ENCODE measurements at places on chromosomes 5 and 9.

DNA sequence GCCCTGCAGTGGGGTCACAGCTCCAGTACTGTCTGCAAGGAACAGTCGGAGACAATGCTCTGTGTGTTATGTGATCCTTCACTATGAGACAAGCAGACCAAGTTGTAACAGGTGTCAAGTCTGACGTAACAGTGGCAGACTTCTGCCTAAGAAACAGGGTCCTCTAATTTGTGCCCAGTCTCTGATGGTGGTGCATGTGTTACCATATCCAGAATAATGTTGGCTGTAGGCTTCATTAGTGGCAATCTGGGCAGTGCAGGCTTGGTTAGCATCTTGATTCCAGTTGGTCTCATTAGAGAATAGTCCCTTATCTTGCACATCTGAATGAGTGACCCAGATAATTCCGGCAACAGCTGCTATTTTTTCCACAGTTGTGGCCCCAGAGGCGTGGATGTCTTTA, 33.8 kb downstream of the ZNF131 start:
- no peak for DNase-seq

GRCh38 chr5:54671111-54671531, 153.6 kb downstream of the SNX18 start:
- DNase-seq: no peak

DNA sequence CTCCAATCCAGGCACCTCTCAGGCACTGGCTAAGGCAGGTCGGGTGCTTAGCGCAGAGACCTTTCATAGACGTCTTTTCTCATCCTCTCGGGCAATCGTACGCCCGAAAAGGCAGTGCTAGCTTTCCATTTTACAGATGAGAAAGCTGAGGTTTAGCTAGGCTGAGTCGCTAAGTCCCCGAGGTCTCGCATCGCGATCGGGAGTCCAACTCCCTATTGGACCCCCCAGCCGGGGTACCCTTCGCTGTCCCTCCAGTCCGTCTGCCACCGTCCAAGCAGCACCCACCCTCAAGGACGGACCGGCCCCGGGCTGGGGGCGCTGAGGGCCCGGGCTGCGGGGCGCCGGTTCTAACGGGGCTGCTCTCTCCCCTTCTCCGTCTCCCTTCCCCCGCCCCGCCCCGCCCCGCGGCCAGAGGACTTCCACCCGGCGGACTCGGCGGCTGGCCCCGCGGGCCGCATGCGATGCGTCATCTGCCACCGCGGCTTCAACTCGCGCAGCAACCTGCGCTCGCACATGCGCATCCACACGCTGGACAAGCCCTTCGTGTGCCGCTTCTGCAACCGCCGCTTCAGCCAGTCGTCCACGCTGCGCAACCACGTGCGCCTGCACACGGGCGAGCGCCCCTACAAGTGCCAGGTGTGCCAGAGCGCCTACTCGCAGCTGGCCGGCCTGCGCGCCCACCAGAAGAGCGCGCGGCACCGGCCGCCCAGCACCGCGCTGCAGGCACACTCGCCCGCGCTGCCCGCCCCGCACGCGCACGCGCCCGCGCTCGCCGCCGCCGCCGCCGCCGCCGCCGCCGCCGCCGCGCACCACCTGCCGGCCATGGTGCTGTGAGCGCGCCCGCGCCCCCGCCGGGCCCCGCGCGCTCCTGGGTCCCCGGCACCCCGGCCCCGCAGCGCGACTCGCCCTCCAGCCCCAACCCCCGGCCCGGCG, 12.5 kb upstream of the EXOSC2 start:
- DNase-seq: no peak

DNA sequence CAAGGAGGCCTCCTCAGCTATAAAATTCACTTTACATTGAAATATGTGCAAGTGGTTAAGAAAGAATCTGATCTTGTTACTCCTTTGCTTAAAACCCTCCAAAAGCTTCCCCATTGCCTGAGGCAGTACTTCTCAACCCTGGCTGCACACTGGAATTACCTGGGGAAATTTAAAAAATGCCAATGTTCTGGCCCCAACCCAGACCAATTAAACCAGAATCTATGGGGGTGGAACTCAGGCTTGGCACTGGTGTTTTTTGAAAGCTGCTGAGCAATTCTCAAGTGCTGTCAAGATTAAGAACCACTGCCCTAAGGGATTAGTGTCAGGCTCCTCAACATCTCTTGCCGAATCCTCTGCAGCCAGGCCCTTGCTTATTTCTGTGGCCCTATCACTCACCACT, 269.6 kb downstream of the ELAVL2 start:
- DNase-seq: no peak

- no peak for DNase-seq
These were observed 45.9 kb downstream of the ANXA2R start for GRCh38 chr5:42994246-42994554.

DNA sequence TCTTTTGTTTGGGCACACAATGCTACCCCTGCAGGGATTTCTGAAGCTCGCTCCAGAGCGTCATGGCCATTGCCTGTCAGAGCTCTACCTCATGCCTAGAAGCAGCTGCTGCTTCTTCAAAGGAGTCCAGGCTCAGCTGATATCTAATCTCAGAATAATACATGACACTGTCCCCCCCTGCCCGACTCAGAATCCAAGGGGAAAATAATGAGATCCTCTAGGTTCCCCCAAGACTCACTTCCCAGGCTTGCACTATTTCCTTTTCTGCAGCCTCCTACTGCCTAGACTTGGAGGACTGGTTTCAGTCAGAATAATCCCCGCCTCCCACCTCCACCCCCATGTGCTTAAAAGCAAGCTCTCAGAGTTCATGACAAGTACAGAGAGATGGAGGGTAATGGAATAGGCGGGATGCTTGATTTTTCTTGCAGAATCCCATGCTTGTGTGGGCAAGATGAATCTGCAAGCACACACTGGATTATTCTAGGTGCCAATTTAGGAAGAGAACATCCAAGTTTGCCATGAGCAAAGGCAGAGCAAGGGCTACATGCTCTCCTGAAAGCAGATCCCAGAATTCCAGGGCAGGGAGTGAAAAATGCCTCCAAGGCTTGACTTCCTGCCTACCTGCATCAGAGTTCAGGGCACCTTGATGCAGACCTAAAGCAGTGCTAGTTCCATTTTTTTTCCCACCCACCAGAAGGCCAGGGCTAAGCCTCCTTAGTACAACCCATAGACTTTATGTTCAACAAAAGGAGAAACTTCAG, 97.4 kb upstream of the IFNK start:
- no peak for DNase-seq

DNA sequence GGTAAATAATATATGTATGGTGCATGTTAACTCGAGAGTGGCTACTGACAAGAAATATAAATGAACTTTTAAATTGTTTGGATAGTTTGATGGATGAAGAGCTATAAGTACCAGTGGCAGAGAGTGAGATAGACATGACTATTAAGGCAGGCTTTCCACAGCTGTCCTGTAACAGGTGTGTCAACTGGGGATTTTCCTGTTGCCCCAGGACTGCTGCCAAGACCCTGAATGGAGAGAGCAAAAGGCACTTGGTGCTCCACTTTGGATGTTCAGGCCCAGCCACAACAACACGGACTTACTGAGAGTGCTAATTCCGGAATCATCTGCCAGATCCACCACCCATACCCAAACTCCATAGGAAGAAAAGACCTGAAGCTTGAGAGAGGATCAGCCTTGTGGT, 215.1 kb downstream of the SEC61B start:
- DNase-seq: no peak

DNA sequence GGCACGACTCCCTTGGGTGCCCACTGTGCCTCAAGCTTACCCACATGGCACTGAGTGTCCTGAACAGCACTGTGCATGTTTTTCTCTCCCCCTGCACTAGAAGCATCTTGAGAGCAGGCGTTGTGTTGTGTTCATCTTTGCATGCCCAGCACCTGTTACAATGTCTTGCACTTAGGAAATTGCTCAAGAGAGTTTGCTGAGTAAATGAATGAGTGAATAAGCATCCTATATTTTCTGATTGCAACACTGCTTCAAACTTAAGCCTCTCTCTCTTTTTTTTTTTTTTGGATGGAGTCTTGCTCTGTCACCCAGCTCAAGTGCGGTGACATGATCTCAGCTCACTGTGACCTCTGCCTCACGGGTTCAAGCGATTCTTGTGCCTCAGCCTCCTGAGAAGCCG, 94.5 kb downstream of the LMNB1 start:
- no peak for DNase-seq

GRCh38 chr5:117315170-117315569, 740.5 kb upstream of the SEMA6A start:
- no peak for DNase-seq

DNA sequence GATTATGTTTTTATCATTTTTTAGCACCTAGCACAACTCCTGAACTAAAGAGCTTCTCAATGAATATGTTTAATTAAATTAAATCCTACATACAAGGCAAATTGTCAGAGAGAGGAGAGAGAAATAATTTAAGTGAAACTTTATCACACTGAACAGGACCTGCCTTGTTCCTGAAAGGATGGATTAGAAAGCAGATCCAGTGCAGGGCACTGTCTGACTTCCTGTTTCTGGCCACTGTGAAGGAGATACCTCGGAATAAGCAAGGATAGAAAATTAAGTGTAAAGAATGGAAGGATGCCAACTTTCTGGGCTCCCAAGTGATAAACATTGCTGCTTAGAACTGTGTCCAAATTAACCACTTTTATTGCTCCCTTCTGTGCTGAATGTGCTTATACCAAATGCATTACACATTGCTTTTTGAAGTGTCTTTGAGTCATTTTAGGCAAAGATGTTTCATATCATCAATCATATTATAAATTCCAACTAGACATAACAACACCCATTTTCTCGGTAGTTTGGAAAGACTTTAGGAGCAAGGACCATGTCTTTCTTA, 89.1 kb upstream of the SPDL1 start:
- no peak for DNase-seq

- DNase-seq: no peak
These were observed 38.5 kb downstream of the CERT1 start for GRCh38 chr5:75472973-75473372.

DNA sequence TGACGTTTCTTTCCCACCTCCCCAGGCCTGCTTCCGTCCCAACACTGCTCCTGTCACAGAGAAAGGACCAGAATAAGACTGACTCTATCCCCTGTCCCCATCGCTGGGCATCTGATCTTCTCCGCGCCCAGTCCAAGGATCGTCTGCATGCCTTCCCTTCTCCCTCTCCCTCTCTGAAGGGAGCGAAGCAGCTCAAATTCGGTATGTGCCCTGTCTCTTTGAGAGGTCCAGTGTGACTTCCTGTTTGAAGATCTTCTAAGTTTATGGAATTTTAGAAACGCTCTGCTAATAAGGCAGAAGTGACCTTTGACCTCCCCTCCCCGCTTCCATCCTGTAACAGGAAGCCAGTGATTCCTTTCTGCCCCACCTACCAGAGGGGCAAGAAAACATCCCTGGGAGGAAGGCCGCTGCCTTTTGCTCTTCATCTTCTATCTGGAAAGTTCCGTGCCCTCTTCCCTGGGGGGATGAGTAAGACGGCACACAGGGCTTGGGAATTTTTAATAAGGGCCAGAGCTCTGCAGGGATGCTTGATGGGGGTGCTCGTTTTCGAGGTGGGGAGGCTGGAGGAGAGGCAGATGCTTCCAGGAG, 40.7 kb upstream of the RNU6ATAC start:
- no peak for DNase-seq

All from stimulated activated CD8-positive, alpha-beta memory T cell treated with anti-CD3 and anti-CD28 coated beads, Interleukin-4, amount 100 ng/mL, for 1 hour (primary cell).